ENCODE measurements at places on chromosomes 7 and 10. TPM values are rescaled to one million over a fixed set of nuclear protein-coding genes. Genes with fewer than 3 reads are reported as not detected.

- DNase-seq: no peak
Measured at GRCh38 chr7:152956006-152956405, 196.5 kb downstream of the ACTR3B start.

GRCh38 chr7:44218418-44219201, 17.8 kb downstream of the YKT6 start:
- DNase-seq: no peak

DNA sequence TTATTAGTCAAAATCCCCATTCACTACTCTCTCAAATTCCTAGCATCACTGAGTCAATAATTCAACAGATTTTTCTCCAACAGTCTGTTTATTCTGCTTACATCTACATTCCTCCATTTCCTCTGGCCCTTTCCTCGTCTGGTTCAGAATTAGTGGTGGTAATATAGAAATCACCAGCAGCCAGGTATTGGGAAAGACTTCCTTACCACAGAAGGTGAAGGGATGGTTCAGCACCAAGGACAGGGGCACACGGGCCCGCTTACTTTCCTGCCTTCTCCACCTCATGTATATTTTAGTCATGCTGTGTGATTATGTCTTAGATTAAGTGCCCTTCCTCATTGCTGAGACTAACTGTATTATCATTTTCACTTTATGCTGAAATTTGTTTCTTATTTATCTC, 70.4 kb upstream of the APBB1IP start:
- DNase-seq: no peak

CDC14C gene
- not detected for total RNA-seq

DNA sequence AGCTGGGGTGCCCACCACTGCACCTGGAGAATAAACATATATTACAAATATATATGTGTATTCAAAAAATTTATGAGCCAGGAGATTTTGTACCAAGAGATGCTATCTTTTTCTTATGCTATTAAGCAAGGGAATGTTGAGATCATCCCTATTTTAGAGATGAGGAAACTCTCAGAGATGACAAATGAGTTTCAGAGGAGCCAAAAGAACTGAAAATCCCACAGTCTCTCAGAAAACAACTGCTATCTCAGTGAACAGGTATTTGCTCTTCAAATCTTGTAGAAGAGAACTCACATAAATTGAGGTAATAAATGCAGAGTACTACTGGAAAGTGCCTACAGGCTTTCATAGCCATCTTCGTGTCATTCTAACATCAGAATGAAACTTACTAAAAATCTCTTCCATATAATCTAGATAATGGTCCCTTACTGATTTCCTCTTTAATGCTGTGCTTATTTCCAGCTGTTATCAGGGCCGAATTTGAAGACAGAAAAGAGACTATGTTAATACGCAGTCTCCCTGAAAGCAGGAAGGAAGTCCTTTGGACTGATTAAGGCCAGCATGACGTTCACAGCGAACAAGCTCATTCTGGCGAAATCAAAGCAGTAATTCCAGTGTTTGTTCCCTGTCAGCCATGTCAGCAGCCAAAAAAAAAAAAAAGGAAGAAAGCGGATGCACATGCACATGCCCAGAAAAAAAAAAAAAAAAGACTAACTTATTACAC, 29.4 kb upstream of the ANAPC16 start:
- DNase-seq: no peak

ARHGEF35 gene
- 1.2 TPM for total RNA-seq

DNA sequence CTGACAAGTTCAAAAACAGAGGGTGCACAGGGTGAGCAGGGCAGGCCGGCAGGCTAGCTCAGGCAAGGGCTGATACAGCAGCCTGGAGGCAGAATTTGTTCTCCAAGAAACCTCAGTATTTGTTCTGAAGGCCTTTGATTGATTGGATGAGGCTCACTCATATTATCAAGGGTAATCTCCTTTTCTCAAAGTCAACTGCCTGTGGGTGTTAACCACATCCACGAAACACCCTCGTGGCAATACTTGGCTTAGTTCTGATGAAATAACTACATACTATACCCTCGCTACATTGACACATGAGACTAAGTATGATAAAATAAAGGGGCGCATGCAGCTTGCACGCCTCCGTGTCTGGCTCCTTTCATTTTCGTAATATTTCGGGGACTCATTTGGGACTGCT, 4.4 kb upstream of the PPP2R2D start:
- DNase-seq: no peak

GRCh38 chr10:52525761-52526160, 211.7 kb downstream of the DKK1 start:
- DNase-seq: no peak

DNA sequence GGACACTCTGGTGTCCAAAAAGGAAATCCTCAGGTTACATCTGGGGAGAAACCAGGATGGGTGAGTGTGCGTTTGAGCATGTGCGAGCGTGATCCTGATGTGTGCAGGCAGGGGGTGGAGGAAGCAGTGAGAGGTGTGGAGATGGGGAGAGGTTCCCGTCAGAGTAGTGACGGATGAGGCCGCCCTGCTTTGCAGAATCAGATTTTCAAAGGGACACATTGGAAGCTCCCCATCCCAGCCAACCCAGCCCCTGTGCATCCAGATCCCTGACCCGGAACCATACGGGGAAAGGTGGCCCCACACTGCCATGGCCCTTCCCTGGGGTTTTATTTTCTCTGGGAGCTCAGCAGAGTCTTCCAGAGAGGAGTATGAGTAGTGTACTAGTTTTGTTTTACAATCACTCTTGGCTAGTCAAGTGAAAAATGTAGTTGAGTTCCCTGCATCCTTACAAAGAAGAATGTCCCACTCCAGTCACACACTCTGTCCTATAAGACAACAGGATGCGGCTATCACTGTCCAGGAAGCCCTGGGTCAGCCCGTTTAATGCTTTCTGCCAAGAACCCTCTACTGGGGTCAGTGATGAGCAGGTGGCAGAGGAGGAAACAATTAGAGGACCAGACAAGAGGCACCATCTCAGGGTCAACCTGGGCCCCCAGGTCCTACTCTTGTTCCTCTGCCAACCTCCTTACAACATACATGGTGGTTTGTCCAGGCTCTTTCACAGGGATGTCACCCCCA, 46.8 kb upstream of the PDLIM1 start:
- DNase-seq: no peak

- DNase-seq: peak; percentile 18
Measured at GRCh38 chr7:116588641-116589594, 64.1 kb downstream of the CAV1 start.

- DNase-seq: no peak
Measured at GRCh38 chr7:7565018-7565680, 1.5 kb upstream of the MIOS start.

DNA sequence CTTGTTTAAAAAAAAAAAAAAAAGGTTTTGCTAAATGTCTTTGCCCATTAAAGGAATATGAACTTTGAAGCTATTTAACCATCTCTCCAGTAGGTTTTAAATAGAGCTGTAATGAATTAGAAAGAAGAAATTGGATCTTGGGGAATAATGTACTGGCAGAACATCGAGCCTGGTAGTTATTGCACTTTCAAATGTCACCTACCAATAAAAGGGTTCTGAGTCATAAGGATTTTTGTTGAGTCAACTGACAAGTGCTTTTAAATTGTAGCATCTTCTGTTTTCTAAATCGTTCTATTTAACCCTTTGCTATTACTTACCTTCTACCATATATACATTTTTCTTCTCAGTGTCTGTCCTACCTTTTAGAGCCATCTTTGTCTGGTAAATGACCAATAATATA, 10.7 kb downstream of the CUTC start:
- no peak for DNase-seq

NAT16 gene
- 2.1 TPM for total RNA-seq

- DNase-seq: no peak
Measured at GRCh38 chr10:76082956-76083355, 651.5 kb downstream of the LRMDA start.

GRCh38 chr10:34908481-34908880, 93.4 kb upstream of the PARD3 start:
- no peak for DNase-seq

GRCh38 chr7:43905209-43905946, 1.0 kb downstream of the URGCP start:
- DNase-seq: peak; percentile 19

NPSR1 gene
- 4.4 TPM for total RNA-seq

LLCFC1 gene
- not detected for total RNA-seq

DNA sequence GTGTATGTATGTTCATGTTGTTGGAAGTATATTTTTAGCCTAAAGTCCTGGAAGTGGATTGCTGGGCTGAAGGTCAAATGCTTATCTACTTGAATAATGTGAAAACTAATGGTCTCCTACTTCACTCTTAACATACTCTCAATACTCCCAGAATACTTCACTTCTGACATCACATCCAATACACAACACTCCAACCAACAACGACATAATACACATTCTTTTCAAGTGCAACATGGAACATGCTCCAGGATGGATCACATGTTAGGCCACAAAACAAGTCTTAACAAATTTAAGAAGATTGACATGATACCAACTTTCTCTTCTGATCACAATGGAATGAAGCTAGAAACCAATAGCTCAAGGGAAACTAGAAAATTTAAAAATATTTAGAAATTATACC, 126.9 kb upstream of the ADCY1 start:
- DNase-seq: no peak

OR13A1 gene
- total RNA-seq: 0.45 TPM

- DNase-seq: no peak
Measured at GRCh38 chr10:30878920-30879319, 152.7 kb downstream of the ZNF438 start.

DNA sequence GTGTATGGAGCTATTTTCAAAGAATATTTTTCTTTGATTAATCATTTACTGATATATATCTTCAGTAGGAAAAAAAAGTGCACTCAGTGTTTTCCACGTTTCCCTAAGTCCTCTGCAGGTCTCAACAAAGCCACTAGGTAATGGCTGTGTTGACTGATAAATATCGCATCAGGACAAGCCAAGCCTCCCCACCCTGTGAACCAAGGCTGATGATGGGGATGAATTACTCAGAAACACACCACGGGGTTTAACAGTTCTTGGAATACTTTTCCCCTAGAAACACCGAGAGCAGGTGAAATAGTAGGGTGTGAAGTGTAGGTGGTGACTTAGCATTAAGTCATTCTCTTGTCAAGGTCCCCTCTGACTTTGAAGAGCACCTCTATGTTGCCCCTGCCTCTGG, 423.5 kb upstream of the IGFBP3 start:
- DNase-seq: no peak

DNA sequence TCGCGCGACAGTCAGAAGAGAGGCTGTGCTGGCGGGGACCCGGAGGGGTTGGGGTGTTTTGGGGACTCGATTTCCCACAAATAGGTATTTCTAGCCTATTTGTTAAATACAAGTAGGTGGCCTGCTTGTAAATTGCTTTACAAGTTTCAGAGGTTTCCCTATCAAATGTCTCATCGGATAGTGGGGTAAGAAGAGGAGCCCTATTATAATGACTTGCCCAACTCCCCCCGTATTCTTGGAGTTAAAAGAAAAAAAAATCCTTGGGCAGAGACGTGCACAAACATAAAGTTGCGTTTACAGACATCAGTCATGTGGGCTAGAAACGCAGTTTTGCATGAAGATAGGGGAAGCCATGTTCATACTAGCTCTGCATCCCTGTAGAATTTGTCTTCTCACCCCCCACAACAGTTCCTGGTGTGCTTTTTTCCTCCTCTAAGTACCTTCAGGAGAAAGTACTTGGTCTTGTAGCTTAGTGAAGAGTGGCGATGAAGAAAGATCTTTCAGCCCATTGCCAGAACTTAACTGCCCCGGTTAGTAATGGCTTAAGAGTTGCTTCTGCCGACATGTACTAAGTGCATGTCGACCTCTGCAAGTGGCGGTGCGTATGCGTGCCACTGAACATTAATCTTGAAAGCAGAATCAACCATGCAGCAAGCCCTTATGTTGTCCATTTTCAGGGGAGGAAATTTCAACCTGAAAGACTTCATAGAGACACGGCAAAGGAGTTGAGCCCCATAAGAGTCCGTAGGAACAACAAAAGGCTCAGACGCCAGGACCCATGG, 832 bp upstream of the TIAL1 start:
- no peak for DNase-seq

DNA sequence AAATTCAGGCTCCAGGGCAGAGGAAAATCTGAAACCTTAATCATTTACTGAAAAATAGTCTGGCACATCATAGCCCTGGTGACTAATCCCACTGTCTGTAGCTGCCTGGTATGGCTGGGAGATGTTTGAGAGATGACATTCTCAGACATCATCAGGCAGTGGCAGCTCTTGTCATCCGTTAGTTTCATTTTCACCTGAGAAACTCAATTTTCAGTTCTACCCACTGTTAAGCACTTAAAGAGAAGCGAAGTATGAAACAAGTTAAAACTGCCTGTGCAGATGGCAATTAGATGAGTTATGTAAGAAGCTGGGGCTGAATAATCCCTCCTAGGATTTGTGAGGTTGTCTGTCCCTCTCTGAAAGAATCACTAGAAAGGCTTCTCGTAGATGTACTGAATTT, 150.2 kb downstream of the NSUN6 start:
- no peak for DNase-seq

Measured in cerebellum (tissue), 4 donors.